ENCODE measurements at places on chromosomes 12 and 14.

DNA sequence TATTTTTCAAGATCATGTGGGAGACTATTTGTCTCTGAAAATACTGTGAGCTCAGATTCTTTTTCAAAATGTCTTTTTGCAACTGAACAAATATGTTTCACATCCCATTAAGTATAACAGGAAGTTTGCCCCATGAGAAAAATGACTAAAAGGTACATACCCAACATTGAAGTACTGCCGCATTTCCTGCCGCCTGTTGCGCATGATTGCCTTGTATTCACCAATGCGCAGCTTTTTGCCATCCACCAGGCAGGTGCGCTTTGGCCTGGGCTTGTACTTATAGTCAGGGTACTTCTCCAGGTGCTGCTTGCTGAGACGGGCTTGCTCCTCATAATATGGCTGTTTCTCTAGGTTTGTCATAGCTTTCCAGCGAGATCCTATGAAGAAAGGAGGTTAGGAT lies 413.2 kb downstream of the SOX5 start:
- DNase-seq = no peak

GRCh38 chr12:62190689-62191490 lies 69.3 kb upstream of the USP15 start:
- peak; percentile 39 for DNase-seq

DNA sequence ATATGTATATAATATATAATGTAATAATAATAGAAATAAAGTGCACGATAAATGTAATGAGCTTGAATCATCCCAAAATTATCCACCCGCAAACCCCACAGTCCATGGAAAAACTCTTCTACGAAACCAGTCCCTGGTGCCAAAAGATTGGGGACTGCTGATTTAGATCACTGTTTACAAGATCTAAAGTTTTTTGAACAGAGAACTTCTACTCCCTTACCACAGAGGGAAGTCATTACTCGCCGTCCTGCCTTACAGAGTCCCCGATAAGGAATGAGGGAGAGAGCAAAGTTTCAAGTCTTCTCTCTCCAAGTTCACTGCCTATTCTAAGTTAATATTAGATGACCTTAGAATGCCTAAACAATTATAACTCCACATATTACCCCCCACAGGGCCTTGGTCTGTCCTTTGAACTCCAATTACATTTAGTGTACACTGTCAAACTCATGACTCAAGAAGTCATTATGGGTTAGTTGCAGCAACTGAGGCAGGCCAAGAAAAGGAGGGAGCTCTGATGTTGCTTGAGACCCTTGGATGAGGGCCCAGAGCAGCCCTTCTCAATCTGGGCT lies 21.8 kb upstream of the DHRS4 start:
- DNase-seq = no peak

DNA sequence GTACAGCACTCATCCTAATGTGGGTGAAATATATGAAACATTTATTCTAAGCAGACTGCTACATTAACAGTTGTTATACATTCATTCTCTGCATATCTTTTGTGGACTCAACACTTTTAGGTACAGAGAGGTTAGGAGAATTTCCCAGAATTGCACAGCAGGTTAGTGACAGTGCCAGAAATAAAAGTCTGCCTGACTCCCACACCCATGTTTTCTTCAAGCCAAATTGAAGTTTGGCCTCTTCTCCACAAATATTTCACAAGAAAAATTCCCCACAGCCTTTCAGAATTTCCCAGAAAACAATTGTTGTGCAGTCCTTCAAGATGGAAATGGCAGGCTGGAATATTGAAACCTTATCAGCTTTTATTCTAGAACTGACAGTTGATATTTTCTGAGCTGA lies 464.8 kb downstream of the RAD51B start:
- DNase-seq = no peak

DNA sequence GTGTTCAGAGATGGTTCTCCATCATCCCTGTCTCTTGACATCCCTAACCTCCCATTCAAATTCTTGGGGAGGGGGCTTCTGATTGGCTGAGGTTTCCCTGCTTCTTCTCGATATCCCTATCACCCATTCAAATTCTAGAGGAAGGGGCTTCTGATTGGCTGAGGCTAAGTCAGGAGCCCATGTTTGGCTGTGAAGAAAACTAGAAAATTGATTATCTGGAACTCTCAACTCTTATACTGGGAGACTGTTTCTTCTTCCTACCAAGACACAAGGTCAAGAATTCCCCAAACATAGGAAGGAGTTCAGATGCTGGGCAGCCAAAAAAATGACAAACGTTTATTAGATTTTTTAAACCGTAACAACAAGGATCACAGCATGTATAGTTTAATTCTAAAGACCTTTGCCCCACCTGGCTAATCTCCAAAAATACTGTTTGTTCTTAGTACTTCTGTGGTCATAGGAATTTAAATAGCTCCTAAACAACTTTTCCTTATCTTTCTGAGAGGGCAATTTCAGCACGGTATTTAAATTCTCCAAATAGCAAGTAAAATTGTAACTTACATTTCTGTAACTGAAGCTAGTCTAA lies 26.4 kb downstream of the SPIC start:
- DNase-seq = no peak

DNA sequence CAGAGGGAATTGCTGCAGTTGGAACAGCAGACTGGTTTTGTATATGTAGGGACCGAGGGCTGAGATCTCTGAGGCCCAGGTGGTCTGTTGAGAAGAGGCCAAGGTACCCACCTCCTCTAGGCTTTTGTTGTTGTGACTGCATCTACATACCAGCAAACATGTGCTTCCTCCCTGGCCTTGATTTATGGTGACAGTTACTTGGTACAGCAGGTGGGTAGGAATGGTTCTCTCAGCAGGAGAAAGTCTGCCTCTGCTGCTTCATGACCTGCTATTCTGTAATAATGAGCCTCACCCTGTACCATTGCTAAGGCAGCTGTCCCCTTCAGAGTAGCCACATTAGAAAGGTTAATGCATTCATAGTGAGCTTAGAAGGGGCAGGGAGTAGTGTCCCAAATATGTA lies 196.7 kb upstream of the PELI2 start:
- DNase-seq = no peak

DNA sequence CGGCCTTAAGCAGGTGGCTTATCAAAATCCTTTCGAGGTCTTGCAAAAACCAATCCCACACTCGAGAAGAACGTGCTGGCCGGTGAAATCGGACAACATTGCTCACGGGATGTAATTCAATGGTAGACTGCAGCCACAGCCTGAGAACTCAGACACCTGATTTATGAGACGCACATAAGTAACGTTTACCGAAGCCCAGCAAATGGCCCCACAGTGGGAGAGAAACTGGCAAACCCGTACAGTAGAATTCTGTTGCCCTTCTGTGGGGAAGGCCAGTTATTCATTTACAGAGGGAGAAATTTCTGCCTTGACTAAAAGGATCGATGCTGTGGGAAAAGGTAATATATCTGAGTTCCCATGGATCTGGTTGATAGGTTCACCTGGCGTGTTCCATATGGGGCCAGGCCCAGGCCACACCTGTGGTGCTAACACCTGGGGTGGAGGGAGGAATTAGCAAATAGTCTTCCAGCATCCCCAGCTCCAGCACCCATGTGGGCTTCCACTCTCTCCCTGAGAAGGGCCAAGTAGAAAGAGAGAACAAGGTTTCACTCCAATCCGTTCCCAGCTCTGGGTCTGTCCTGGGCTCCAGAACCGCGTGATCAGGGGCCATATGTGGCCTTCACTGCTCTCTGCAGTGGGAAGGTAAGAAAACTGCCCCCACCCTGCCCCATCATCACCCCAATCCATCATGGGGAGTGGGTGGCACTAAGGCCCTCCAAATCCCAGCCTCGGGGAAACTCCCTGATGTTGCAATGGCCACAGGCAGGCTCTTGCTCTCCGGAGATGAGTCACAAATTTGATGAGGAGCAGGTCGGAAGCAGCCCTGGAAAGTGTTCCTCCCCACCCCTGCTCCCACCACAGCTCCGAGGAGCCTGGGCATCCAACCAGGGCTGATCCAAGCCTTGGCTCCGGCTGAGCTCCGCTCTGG lies 12.7 kb downstream of the BDKRB1 start:
- no peak for DNase-seq

DNA sequence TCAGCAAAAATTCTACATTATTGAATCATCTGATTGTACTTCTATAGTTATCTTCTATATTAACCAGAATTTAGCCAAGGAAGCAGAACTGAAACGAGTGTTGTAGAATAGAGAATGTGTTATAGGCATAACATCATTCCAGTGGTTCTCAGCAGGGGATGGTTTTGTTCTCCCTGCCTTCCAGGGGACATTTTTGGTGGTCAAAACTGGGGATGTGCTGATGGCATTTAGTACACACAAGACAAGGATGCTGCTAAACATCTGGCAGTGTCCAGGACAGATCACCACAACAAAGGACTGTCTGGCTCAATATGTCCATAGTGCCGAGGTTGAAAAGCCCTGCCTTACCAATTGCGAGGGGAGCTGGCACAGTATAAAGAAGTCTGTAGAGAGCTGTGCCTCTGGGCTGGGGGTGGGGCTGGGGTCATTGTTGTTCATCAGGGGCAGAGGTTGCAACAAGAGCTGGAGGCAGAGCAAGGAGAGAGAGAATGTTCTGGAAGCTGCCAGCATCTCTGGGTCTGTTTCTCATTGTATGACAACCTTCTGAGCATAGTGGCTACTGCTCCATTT lies 1472.8 kb downstream of the AACS start:
- no peak for DNase-seq

DNA sequence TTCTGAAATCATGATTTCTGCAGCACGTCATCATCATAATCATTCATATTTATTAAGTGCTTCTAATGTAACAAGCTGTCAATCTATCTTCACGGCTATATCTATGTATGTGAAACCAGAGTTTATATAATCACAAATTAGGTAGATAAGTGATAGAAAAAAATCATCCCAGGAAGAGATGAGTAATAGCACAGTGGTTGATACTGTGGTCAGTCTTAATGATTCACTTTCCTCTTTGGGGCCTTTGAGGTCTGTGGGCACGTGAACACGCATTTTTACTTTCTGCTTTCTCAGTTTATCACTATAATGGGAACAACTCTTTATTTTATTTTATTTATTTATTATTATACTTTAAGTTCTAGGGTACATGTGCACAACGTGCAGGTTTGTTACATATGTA lies 265.9 kb upstream of the NOVA1 start:
- DNase-seq = no peak

GRCh38 chr12:18283831-18284230 lies 22.5 kb downstream of the PIK3C2G start:
- DNase-seq = no peak

DNA sequence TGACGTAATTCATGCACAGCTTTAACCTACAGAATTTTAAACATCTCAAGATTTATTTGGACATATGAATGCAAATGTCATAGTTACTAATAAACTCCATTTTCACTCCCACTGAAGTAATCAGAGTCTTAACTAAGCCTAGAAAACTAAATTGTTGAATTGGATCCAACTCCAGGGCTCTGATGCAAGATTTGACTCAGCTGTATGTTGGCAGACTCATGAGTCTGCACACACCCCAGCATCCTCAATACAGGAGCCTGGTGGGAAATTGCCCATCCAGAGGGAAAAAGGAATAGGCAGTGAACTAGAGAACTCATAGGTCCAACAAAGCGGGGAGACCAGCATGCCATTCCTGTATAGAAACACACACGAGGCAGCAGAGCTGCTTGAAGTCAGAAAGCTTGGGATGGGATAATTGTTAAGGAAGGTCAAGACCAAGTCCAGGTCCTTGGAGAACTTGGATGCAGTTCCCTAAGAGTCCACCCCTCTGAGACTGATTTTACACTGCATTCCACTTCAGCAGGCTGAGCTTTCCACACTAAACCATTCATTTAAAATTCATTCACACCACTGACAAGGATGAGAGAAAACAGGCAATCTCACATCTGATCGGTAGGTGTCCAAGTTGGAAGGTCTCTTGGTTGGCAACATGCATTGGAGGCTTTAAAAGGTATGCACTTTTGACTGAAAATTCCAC lies 14.4 kb downstream of the TMTC1 start:
- DNase-seq = no peak

DNA sequence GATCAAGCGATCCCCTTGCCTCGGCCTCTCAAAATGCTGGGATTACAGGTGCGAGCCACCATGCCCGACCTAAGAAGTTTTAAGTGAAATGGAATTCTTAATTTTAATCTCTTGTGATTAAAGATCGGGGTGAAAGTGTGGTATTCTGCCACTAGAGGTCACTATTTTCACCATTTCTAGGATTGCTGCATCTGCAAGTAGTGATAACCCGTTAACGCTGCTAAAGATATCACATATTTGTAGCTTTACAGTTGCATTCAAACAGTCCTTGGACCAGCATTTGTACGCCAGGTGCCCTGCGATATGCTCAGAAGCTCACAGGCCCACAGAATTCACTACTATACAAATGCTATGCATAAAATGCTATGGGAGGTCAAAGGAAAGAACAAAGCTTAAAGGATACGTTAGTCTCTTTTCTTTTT lies 19.3 kb downstream of the CCDC62 start:
- DNase-seq = peak; percentile 60

GRCh38 chr14:80395031-80395430 lies 183.7 kb upstream of the DIO2 start:
- DNase-seq = no peak

DNA sequence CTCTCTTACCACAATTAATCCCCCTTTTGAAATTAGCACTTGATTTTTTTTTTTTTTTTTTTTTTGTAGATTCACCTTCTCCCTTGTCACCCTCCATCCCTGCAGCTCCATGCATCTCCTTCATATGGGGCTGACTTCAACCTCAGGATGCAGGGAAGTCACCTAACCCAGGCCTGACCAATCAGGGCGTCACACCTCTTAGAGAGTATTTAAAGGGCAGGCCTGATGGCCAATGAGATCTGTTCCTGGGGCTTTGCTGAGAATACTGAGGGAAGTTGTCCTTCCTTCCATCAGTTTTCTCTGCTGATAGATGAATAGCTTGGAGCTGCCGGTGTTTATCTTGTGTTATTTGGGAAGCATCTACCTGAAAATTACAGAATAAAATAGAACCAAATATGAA lies 1104.7 kb upstream of the TMEM132C start:
- no peak for DNase-seq

DNA sequence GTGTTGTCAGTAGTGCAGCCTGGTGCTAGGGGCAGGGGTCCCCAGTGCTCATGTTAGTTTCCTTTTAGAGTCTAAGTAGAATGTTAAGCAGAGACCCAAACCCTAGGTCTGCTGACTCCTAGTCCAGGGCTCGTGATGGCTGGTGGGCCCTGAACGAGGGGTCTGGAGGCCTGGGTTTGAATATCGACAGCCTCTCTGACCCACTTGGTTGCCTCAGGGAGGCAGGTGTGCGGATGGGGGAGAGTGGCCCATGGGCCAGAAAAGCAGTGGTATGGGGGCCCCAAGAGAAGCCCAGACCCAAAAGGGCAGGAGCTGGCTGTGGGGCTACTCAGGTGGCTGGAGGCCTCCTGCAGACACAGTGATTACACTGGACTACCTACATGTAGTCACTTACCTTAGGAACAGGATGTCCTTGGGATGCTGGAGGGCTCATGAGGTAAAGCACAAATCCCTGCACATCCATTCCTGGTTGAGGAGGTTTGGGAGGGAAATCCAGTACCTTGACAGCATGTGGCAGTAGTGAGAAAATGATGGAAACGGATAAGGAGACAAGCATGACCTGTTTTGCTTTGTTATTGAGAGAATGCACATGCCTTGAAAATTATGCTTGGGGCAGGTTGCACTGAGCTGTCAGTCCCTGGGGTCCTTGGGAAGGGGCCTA lies 1.7 kb upstream of the SLC25A29 start:
- no peak for DNase-seq

Data from iPS-NIHi11 (cell line).